ENCODE measurements at places on chromosomes 3 and 15. TPM values are rescaled to one million over a fixed set of nuclear protein-coding genes. Genes with fewer than 3 reads are reported as not detected.

DNA sequence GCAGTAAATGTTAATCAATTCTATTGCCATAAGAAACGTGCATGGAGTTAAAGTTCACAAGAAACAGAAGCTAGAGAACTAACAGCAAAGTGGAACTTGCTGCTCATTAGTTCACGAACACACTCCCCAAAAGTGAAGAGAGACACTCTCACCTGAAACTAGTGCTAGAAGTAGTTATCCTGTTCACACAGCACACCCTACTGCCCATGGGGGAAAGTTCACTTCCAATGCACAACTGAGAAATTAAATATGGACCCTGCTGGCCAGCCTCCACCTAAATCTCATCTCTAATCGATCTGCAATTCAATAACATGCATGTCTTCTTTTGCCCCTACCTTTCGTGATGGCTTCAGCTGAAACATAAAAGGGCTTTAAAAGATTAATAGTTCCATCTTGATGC, 39.4 kb upstream of the FRMD4B start:
- peak; percentile 79 for DNase-seq

MORC1 gene
- not detected for total RNA-seq

- no peak for DNase-seq
Measured at GRCh38 chr15:74180881-74181602, 7.5 kb downstream of the ISLR start.

DNA sequence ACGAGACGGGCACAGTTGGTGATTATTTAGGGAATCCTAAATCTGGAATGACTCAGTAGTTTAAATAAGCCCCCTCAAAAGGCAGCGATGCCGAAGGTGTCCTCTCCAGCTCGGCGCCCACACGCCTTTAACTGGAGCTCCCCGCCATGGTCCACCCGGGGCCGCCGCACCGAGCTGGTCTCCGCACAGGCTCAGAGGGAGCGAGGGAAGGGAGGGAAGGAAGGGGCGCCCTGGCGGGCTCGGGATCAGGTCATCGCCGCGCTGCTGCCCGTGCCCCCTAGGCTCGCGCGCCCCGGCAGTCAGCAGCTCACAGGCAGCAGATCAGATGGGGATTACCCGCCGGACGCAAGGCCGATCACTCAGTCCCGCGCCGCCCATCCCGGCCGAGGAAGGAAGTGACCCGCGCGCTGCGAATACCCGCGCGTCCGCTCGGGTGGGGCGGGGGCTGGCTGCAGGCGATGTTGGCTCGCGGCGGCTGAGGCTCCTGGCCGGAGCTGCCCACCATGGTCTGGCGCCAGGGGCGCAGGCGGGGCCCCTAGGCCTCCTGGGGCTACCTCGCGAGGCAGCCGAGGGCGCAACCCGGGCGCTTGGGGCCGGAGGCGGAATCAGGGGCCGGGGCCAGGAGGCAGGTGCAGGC, 318.0 kb downstream of the FGF12 start:
- DNase-seq = no peak

- DNase-seq = no peak
Measured at GRCh38 chr3:184953401-184953800, 141.4 kb downstream of the VPS8 start.

DVL3 gene
- total RNA-seq = 49.0 TPM

CELSR3 gene
- total RNA-seq = 15.2 TPM

SPINT1 gene
- total RNA-seq = 12.9 TPM

GNAT1 gene
- not detected for total RNA-seq
